ENCODE measurements at places on chromosomes 7 and 10.

- no peak for DNase-seq
Observed at GRCh38 chr7:111771638-111772037, 209.3 kb upstream of the IMMP2L start.

GRCh38 chr7:45711161-45711490 lies 137.0 kb downstream of the ADCY1 start:
- DNase-seq = no peak

- no peak for DNase-seq
Observed at GRCh38 chr7:55381696-55382095, 16.6 kb downstream of the LANCL2 start.

- DNase-seq = no peak
Observed at GRCh38 chr10:59825932-59826331, 72.7 kb upstream of the MRLN start.

GRCh38 chr7:46744957-46745706 lies 824.1 kb upstream of the IGFBP3 start:
- DNase-seq = no peak

GRCh38 chr10:107666214-107666613 lies 501.7 kb upstream of the SORCS1 start:
- no peak for DNase-seq

GRCh38 chr10:57846307-57847065 lies 421.2 kb downstream of the IPMK start:
- DNase-seq = no peak

GRCh38 chr10:28533571-28534304 lies 820 bp downstream of the WAC start:
- peak; percentile 18 for DNase-seq

GRCh38 chr7:77346441-77346840 lies 69.7 kb downstream of the GSAP start:
- DNase-seq = no peak

- no peak for DNase-seq
Observed at GRCh38 chr10:68086910-68087684, 12.0 kb upstream of the HERC4 start.

- no peak for DNase-seq
Observed at GRCh38 chr10:49621561-49621960, 7.7 kb downstream of the CHAT start.

DNA sequence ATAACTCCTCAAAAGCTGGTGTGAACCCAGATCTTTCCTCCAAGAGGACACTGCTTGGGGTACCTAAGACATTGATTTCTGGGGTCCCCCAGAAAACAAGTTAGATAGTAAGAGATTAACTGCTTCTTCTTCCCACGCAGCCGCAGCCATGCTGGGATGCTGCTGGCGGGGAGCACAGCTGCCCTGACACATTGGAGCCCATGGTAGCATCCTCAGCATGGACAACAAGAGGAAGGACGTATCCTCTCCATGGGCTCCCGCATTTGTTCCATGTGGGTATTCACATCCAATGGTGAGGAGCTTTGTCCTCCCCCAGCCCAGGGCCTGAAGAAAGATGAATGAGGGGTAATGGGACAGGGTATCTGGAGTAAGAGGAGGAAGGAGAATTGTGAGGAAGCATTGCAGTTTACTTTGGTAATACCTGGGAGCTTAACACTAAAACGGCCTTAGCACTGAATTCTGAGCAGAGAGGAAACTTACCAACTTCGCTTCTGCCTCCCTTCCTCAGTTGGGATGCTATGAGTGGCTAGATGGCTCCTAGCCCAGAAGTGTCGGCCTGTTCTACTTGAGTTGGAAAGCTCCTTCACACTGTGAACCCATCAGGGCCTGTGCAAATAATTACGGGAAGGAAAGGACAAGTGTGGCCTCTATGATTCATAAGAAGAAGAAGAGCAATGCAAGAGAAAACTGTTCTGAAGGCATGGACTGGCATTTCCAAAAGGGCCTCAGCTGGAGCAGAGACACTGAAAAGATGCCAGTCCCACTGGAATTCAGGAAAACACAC lies 43.9 kb downstream of the C10orf120 start:
- no peak for DNase-seq

- no peak for DNase-seq
Observed at GRCh38 chr10:21285742-21286331, 239.6 kb downstream of the SKIDA1 start.

DNA sequence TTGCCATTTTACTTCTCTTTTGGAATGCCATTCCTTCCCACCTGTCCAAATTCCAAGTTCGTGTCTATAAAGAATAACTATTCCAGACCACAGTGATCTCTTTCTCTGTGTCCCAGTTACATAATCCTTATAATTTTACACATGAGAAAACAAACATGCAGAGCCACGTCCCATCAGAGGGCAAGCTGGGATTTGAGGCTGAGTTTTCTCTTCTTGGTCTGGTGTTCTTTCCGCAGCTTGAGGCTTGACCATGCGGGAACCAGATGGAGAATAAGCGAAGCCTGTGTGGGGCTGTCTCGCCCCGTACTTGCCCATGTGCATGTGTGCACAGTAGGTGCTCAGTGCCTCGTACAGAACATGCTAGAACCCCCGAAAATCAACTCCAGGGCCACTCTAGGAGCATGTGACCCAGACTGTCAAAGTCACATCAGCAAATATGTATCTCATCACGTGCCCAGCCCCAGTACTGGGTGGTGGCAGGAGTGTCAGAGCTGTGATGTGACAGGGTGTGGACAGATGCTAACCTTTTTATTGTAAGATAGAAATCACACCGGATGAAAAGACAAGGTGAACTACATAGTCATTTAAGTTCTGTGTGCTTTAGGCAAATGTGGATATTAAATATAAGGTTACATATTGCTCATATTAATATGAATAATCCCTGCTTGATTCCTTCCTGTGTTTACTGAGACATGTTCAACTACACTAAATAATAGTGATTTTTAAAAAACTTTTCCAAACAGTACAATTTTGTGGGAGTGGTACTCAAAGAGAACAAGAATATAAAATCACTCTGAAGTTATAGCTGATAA lies 3.2 kb downstream of the INSIG1 start:
- DNase-seq = no peak

GRCh38 chr7:5238500-5238899 lies 44.2 kb upstream of the SLC29A4 start:
- DNase-seq = no peak
